ENCODE measurements at places on chromosomes 1 and 21.

GRCh38 chr1:91511386-91511785 is 10.7 kb downstream of the CDC7 start:
- peak; percentile 8 for DNase-seq

GRCh38 chr1:51842261-51842660 is 36.3 kb downstream of the NRDC start:
- no peak for DNase-seq

DNA sequence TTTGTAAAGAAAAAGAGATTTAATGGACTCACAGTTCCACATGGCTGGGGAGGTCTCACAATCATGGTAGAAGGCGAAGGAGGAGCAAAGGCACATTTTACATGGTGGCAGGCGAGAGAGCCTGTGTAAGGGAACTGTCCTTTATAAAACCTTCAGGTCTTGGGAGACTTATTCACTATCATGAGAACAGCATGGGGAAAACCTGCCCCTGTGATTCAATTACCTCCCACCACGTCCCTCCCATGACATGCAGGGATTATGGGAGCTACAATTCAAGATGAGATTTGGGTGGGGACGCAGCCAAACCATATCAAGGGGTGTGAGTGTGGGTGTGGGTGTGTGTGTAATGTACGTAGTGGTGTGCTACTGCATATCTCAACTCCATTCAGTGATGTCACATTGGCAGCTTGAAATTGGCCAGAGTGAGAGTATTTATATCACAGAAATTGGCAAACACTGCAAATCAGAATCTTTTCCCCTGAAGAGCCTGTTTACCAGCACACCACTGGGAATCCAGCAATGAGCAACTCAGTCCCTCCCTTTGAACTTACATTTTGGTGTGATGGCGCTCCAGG is 5.4 kb downstream of the ARHGEF10L start:
- DNase-seq, result no peak

- DNase-seq, result peak; percentile 46
These were observed 15.1 kb downstream of the SH2D2A start for GRCh38 chr1:156801409-156802121.

- no peak for DNase-seq
These were observed 21.8 kb downstream of the C1orf21 start for GRCh38 chr1:184408580-184408979.

- peak; percentile 85 for DNase-seq
These were observed 24.8 kb downstream of the S100A6 start for GRCh38 chr1:153510984-153511410.

GRCh38 chr1:206949208-206949607 is 2.9 kb upstream of the PIGR start:
- DNase-seq, result no peak

Measured in cerebellum (tissue), 4 donors.